IMR-90 (cell line): ENCODE measurements at places on chromosomes 7 and 10.
A peak's percentile ranks its signal among the peaks of the same experiment; 100 is the strongest.

DNA sequence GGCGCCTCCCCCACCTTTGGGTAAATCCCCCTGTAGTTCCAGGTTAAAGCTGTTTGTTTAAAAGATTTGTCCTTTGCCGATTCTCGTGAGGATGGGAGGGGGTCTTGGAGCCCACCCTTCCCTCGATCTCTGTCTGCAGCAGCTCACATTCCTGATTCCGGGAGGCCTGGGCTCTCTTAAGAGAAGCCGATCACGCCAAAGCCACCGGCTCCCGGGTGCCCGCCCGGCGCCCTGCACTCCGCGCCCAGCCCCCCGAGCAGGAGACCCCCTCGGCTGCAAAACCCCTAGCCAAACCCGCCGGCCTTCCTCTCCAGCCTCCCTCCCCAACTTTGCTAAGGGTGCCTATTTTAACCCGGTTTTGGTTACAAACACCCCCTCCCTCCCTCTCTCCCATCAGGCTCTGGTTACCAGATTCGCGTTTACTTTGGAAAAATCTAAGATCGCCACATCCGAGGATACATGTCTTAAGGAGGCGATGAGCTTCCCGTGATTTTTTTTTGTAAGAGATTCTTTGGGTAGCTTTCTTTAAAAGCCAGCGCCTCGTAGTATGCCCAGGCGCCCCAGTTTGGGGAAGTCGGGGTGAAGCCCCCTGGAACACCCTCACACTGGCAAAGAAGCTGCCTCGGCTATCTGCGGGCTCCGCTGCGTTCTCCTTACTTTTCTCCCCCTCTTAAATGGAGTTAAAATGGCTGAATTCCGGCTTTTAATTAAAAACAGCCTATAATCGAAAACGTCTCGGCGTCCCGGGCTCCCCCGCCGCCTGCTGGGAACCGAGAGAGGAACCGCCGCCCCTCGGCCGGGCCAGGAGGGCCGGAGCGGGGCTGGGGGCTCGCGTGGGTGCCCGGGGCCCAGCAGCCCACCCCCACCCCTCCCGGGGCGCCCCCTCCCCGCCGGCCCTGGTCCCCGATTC lies 983 bp downstream of the TNRC18 start:
- DNase-seq: peak; percentile 24

GRCh38 chr7:26090927-26091519 lies 61.0 kb upstream of the NFE2L3 start:
- peak; percentile 74 for DNase-seq

- no peak for DNase-seq
Observed at GRCh38 chr7:105448181-105448580, 59.5 kb upstream of the SRPK2 start.

- DNase-seq: no peak
Observed at GRCh38 chr10:69262292-69262751, 16.0 kb upstream of the HK1 start.

GRCh38 chr10:45243261-45243660 lies 72.1 kb downstream of the OR13A1 start:
- no peak for DNase-seq

- DNase-seq: no peak
Observed at GRCh38 chr10:21473135-21473534, 52.3 kb downstream of the SKIDA1 start.

GRCh38 chr10:77959887-77960455 lies 33.4 kb upstream of the DLG5 start:
- DNase-seq: no peak

DNA sequence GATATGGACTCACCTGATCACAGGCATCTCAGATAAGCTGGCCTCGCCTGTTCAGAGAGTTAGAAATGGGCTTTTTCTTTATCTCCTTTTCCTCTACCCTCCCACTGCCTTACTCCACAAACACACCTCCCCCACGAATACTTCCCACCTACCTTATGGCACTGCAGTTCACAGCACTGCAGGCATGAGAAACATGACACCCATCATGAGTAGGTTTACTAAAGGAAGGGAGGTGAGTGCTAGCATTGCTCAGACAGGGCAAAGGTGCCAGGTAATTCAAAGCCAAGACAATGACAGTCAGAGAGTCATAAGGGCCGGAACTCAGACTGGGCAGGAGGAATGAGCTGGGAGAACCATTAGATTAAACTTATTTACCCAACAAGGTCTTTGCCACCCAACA lies 220.6 kb downstream of the FAM107B start:
- DNase-seq: no peak

DNA sequence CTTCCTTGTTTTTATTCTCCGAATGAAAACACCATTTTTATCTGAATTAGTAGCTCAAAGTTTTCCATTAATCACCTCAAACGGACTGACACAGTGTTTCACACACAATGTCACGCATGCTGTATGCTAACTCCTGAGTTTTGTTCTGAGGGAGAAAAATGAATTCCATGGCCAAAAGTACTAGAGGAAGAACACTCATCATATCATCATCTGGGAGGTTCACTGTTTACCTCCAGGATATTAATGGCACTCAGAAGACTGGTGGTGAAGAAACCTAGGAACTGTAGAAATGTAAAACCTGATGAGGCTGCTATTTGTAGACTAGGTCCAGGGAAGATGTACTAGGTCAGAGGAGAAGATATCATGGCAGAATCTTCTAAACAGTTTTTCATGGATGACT lies 395.6 kb upstream of the ETV1 start:
- DNase-seq: peak; percentile 34

DNA sequence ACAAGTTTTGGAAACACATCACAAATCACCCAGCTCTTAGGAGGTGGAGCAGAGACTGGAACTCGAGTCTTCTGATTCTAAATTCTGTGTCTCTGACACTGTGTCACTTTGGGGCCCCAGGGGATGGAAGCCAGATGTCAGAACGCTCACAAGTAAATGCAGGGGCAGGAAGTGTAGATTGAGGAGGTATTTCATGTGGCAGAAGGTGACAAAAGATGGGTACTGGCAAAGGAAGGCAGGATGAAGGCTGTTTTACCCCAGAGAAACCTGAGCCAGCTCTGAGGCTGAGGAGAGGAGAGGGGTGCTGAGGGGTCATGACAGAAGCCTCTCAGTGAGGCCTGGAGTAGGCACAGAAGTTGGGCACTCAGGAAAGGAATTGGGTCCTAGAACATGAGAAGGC lies 6.0 kb upstream of the PURB start:
- DNase-seq: no peak

DNA sequence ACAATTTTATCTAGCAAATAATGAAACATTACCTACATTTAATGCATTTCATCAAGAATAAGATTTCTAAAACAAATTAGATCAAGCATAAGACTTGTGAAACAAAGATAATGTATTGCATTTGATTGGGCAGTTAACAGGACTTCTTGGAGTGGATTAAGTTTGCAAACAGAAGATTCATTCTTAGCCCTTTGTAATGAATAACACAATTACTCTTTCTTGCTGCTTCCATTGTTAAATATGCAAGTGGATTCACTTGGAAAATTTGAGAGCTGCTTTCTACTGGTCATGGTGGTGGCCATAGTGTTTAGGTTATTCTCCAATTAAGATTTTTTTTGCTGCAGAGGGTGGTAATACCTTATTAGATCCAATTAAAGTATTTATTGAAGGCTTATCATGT lies 6.0 kb downstream of the PPP1R9A start:
- DNase-seq: no peak
